ENCODE measurements at places on chromosomes 11 and 22. TPM values are rescaled to one million over a fixed set of nuclear protein-coding genes. Genes with fewer than 3 reads are reported as not detected.
A peak's percentile ranks its signal among the peaks of the same experiment; 100 is the strongest.

The RHOD gene
- 11.1 TPM for total RNA-seq

DNA sequence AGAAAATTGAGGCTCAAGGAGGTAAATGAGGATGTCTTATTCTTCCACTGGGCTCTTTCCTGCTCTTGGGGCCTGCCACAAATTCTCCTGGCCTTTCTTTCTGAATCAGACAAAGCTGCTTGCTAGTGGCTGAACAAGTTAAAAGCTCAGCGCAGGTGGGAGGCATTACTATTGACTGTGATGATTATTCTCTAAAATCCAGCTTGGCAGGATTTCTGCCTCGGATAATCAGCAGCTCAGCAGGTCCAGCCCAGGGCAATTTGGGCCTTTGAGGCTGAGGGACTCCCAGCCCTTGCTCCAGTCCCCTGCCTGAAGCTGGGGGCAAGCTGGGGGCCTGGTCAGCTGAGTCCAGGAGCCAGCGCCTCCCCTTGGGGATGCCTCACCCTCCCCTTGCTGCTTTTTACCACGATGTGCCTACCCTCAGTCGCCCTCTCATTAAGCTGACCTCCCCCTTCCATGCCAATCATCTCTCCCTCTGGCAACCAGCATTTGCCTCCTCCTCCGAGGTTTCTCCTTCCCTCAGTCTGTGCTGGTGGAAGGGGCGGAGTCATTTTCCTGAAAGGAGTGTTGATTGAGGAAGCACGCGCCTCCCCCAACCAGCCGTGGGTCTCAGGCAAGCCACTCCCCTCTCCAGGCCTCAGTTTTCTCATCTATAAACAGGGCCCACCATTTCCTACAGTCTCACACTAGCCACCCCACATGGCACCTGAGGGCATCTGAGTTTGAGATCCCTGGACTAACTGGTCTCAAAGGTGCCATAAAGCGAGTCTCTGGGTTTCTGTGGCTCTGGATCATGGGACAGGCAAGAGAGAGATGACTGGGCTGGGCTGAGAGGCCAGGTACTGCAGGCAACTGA, 60.6 kb upstream of the PRDM11 start:
- no peak for DNase-seq

DNA sequence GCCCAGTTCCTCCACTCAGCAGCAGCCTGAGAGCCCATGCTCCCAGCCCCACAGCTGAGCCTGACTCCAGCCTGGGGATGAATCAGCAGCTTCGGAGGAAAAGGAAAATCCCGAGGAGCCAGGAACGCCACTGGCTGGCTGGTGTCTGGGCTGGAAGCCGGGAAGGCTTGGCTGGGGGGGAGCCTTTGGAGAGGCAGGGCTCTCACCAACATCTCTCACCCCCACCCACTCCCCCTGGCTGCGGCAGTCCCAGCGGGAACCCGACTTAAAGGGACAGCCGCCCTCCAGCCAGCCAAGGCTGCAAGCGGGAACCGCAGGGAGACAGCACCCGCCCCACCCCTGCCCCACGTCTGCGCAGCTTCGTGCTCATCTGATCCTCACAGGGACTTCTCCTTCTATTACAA, 28.4 kb downstream of the KIAA0930 start:
- peak; percentile 74 for DNase-seq

GRCh38 chr11:64474680-64475079, 115.7 kb downstream of the RPS6KA4 start:
- no peak for DNase-seq

DNA sequence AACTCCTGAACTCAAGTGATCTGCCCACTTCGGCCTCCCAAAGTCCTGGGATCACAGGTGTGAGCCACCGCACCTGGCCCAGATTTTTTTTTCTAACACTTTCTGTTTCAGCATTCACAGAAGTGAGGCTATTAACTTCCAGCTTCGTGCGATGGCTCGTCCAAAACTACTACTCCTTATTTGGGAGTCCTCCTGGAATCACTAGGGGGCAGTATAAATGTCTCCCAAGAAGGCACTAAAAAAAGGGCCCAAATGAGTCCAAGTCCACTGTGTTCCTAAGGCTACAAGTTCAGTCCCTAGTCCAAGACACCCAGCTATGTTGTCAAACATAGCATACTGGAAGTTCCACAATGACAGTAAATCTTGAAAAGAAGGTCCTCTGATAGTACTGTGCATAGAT, 63.2 kb upstream of the BIRC3 start:
- DNase-seq: no peak

The AGBL2 gene
- total RNA-seq: 40.6 TPM

DNA sequence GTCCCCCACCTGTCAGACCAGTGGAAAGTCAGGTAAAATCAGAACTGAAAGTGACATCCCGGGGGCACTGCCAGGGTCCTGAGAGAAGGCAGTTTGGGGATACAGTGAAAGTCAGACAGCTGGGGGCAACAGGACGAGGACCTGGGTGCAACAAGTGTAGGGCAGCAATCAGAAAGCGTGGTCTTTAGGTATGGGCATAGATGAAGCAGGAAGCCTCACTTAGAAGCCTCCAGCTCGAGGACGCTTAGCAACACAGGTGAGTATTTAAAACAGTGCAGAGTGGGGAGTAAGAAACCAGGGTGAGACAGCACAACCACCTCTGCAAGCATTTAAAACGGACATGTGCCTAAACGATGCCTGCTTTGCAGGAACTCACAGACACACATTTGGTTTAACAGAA, 64.6 kb upstream of the POU2AF1 start:
- DNase-seq: no peak

The OR56A1 gene
- total RNA-seq: 0.06 TPM

DNA sequence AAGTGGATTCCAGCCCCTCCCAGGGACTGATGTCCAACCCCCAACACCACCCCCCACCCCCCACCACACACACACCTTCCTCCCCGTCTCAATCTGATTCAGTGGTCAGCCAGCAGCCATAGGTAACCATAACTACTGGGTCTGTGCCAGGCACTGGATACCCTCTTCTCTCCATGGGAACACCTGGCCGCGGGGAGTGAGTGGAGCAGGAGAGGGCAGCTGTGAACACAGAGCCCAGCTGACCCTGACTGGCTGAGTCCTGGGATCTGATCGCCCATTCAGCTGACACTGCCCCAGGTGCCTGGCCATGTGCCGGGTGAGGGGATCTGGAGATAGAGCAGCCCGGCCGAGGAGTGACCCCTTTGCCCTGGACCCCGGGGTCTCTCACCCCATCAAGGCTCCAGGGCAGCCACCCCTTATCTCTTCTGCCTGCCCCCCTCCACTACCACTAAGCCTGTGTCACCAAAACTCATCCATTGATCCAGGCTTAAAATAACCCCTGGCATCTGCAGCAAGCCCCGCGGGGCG, 2.6 kb upstream of the SHISA8 start:
- no peak for DNase-seq

DNA sequence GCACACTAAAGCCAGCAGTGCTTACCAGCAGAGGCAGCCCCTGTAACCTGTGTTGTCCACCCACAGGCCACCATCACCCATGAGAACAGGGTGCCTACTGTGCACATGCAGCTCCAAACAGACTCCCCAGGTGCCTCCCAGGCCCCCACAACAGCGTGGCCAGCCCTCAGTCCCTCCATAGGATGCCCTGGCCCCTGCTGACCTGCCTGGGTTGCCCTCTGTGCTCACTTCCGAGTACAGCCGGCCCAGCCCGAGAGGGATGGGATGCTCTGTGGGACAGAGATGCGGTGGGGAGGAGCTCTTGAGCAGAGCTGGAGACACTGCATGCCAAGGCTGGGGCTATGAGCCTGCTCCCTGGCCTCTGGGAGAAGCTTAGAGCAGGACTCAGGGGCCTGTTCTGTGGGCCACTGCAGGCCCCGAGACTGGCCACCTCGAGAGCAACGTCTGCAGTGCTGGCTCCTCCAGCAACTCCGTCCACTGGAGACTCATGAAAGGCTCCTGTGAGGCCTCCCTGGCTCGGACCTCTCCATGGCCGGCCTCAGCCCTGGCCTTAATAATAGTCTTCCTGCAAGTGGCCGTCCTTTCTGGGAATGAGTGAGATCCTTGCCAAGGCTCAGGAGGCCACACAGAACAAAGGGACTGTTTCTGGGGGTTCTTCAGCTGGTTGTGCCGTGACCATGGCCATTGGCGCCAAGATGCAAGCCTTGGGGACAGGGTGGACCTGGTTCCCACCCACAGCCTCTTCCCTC, 27.0 kb downstream of the FADS2 start:
- DNase-seq: peak; percentile 47

GRCh38 chr22:35910003-35910769, 118.4 kb downstream of the RBFOX2 start:
- no peak for DNase-seq

- DNase-seq: no peak
Measured at GRCh38 chr11:78767027-78767932, 192.6 kb upstream of the NARS2 start.

DNA sequence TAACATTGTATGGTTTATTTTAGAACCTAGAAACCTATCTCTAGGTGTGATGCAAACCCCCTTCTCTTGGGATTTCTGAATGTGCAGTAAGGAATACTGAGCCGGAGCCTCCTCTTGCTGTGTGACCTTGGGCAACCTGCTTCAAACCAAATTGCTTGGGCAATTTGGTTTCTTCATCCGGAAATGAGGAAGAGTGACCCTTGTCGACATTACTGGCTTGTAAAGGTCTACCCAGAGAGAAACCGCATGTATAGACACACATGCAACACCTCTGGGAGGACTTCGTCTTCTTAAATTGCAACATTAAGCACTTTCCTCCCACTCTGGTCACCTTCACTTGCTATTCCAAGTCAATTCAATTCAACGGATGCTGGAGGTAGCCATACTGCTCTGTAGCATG, 19.6 kb upstream of the TP53I11 start:
- no peak for DNase-seq

DNA sequence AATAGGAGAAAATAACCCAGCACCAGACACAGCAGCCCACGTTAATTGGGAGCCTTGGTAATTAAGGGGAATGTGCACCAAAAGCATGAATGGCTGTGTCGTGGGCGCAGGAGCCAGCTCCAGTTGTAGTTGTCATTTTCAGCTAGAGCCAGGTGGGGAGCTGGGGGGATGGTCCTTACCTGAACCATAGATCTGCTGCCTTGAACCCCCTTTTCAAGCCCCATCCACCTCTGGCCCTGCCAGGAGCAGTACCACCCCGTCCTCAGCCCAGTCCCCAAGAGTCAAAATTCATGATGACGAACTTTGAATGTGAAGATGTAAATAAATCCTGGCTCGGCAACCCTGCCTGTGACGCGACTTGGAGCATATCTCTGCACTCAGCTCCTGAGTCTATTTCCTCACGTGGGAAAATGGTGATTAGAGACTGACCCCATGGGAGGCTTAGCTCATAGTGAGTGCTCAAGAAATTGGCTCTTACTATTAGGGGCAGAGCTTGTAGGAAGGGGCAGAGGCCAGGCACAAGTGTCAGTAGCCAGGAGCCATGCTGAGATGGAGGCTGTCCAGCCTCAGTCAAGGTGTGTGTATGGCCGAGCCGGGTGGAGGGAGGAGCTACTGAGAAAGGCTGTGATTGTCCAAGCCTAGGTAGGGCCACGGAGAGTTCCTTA, 794 bp upstream of the FXYD6 start:
- peak; percentile 49 for DNase-seq

DNA sequence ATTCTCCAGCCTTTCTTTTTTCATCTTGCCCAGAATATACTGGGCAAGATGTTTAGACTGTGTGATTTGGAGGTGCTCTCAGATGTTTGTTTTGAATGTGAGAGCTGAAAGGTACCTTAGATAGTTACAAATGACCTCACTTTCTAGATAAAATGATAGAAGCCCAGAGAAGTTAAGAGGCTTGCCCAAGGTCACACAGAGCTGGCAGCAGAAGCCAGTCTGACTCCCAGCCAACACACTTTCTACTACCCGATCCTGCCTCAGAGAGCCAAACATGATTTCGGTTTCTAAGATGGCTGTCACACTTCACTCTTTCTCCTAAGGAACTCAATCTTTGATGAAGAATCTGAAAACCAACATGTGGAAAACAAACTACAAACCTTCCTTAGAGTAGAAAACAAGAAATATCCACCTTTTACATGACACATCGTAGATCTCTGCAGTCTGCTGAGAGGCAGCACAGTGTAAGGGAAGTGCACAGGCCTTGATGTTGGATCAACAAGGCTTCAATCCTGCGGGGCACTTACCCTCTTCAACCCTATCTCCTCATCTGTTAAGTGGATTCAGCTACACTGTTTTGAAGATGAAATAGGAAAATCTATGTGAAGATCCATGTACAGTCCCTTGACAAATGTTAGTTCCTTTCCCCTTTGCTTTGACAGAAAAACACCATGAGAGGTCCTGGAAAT, 58.6 kb downstream of the SYTL2 start:
- no peak for DNase-seq

DNA sequence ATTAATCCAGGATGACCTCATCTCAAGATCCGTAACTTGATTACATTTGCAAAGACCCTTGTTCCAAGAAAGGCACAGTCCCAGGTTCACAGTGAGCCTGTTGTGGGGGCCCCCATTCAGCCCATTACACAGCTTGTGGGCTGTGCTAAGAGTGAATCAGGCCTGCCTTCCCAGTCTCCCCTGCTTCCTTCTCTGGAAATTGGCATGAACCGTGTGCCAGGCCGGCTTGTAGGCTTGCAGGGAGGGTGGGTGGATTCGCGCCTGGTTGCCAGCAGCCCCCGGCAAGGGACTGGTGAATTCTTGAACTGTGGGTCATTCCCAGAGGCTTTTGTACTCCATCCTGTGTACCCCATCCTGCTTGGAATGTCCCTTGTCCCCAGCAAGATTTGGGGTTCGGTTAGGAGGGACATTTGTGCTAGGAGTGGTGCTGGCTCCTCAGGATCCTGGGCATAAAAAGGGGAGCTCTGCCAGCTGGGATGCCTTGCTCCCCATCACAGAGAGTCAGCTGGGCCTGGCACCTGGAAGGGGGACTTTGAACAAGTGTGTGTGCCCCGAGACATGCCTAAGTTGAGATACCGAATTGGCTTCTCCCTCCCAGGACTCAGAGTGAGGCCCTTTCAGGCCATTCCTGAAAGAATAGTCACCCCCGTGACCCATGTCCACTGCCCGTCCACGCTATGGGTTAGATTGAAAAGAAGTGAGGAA, 818.2 kb downstream of the BRD1 start:
- peak; percentile 3 for DNase-seq

- DNase-seq: peak; percentile 94
Measured at GRCh38 chr22:18001040-18001893, 23.1 kb downstream of the MICAL3 start.

The RNF121 gene
- total RNA-seq: 72.5 TPM

DNA sequence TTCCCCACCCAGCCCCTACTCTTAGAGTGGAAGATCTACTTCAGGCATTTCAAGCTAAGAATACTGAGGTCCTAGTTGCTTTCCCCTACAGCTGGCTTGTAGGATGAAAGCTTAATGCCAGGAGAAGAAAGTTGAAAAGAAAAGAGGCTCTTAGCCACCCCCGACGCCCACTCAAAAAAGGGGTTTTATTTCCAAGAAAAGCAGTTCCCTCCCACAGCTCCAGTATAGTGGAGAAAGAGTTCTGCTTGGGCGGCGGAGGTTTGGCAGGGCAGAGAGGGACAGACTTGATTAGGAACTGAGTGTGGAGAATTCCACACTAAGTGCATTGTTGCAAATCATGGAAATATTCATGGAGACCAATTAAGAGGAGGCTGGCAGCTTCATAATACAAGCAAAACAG, 470.9 kb downstream of the ETS1 start:
- DNase-seq: no peak

GRCh38 chr11:45664376-45665205, 831 bp downstream of the CHST1 start:
- no peak for DNase-seq

GRCh38 chr22:42856179-42856864, 751 bp downstream of the ARFGAP3 start:
- DNase-seq: peak; percentile 69

The TPCN2 gene
- 32.5 TPM for total RNA-seq

The ANGPTL5 gene
- total RNA-seq: 0.62 TPM

The GAL gene
- total RNA-seq: 1.1 TPM

The CD3G gene
- total RNA-seq: 0.99 TPM

GRCh38 chr11:7246179-7246578, 5.5 kb upstream of the SYT9 start:
- no peak for DNase-seq

The IL17RA gene
- 8.3 TPM for total RNA-seq
